ENCODE measurements at places on chromosomes 4 and X.

GRCh38 chrX:79147477-79147876, 3.0 kb downstream of the GPR174 start:
- DNase-seq = no peak

- DNase-seq = no peak
Measured at GRCh38 chr4:144507311-144508101, 138.4 kb upstream of the HHIP start.

DNA sequence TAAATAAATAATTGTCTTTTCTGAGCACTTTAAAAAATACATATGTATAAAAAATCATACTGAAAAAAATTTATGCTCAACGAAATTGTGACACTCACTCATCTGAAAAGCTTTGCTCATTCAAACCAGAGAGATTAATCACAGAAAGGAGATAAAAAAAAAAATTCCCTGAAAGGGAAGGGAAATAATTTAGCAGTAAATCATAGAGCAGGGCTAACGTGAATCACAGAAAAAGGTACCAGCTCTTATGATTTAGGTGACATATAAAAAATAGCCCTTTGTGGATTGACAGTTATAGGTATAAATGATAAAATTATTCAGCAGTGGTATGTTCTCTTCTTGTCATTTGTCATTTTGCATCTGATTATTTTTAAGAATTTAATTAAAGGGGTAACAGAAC, 552.7 kb upstream of the TENM3 start:
- DNase-seq = no peak

- DNase-seq = no peak
Measured at GRCh38 chrX:151031391-151031975, 48.3 kb downstream of the HMGB3 start.

DNA sequence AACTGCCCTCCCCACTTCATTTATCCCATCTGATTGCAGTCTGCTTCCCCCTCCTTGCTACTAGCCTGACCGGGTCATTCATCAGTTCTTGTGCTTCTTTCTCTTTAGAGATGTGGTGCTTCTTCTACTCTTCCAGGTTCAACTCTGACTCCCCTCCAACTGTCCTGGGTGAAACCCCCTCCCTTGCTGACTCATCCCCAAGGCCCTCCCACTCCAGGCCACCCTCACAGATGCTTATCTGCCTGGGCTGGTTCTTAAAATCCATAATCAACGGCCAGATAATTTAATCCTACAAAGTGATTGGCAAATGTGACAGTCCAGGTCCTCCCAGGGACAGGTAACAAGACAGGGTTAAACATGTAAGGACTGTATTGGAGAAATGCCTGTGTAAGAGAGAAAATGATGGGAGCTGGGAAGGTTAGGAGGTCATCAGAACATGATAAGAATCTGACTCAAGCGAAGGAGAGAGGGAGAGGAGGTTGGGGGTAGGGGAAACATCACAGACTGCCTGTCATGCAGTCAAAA, 182.8 kb upstream of the C1QTNF7 start:
- DNase-seq = no peak

DNA sequence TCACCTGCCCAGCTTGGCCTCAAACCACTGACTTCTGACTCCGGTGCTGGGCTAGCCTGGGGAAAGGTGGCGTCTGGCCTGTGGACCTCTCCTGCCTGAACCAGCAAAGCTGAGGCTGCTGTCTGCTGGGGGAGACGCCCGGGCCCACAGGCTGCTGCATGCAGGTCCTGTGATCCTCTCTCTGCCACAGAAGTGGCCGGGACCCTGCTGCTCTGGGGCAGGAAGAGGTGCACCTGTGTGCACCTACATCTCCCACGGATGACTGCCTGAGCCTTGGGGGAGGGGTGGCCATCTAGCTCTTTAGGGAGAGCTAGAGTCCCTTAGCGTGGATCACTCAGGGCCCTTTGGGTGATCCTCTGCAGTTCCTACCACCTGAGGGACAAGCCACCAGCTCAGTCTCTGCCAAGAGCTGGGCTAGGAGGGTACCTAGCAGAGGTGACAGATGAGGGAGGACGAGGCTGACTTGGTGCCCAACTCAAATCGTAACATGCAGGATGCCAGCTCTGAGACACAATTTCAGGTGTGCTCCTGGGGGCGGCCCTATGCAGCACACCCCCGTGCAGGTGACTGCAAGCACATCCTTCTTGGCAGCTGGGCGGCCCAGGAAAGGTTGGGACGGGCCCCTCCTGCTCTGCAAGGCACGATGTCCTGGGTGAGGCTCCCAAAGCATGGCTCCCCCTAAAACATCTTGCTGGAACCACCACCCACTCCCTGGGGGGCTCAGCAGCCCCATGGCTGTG, 22.5 kb downstream of the LETM1 start:
- DNase-seq = no peak

- no peak for DNase-seq
Measured at GRCh38 chr4:4637710-4638109, 95.9 kb upstream of the STX18 start.

DNA sequence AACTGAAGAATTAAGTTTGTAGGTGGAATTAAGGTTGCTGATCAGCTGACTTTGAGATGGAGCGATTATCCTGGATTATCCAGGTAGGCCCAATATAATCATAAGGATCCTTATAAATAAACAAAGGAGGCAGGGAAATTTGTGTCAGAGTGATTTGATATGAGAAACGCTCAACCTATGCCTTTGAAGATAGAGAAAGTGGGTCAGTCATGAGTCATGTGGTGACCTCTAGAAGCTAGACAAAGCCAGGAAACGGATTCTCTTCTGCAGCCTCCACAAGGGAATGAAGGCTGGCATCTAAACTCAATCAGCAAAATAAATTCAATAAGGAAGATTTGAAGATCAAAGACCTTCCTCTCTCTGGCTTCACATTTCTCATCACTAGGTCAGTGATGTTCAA, 41.5 kb upstream of the SMIM10 start:
- no peak for DNase-seq

GRCh38 chrX:119040432-119040831, 32.4 kb upstream of the CT47C1 start:
- DNase-seq = no peak

- peak; percentile 62 for DNase-seq
Measured at GRCh38 chrX:74925225-74926088, at the start of gene NEXMIF. TSS of gene NEXMIF (minus strand) at chrX:74925452.

DNA sequence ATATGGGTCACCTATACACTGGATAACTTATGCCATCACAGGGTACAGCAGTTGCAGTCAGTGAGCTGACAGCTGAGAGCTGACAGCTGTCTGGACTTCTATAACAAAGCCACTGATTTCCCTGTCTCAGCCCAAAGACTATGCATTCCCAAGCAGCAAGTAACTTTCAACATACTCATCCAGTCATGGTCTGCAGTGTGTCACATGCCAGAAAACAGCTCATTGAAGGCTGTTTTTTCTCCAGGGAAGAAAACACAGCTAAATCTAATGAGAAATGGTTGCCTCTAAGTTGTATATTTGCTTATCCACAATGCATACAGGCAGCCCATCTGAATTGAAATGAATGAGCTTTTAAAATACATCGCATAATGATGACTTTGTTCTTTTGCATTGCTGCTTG, 6.3 kb downstream of the KIAA1210 start:
- DNase-seq = no peak

DNA sequence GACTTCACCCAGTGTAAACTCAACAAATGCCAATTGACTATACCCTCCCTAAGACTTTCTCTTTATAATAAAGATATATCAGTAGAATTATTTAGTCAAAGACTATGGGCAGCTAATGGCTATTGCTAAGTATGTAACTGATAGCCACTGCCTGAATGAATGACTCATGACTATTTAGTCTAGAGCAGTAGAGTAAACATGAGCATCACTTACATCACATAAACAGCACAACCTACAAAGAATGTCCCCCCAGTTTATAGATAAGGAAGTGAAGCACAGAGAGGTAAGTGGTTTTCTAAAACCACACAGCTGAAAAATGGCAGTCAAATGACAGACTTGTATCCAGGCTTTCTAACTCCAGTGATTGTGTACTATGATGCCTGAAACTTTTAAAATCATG, 507.0 kb downstream of the PPARGC1A start:
- DNase-seq = no peak

DNA sequence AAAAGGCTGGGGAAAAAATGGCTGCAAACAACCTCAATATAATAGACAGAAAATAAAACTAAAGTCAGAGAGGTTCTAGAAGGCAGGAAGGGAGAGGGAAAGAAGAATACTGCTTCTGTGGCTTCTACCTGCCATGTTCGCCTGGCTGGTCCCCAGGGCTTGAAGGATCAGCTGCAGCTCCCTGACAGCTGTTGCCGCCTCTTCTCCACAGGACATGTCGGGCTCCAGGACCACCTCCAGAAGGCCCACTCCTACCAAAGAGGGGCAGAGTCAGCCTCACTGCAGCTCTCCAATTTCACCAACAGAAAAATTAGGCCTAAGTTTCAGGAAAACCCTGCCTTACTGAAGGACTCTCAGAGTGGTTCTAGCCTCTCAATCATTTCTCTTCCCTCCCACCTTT, 44.9 kb downstream of the GATB start:
- peak; percentile 14 for DNase-seq

DNA sequence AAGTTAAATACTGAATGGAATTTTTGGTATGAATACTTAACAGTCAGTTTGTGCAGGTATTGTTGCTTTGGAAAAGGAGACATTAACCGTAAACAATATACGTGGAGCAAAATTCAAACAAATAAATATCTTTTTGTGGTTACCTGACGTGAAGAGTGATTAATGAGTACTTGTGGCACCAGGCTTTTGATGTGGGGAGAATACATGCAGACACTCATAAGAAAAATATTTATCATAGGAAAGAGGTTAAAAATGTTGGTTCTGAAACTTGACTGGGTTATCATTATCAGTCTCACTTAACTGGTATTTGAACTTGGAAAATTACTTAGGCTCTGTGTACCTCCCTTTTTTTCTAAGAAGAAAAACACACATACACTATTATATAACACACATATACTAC, 136.4 kb upstream of the NDST4 start:
- no peak for DNase-seq

DNA sequence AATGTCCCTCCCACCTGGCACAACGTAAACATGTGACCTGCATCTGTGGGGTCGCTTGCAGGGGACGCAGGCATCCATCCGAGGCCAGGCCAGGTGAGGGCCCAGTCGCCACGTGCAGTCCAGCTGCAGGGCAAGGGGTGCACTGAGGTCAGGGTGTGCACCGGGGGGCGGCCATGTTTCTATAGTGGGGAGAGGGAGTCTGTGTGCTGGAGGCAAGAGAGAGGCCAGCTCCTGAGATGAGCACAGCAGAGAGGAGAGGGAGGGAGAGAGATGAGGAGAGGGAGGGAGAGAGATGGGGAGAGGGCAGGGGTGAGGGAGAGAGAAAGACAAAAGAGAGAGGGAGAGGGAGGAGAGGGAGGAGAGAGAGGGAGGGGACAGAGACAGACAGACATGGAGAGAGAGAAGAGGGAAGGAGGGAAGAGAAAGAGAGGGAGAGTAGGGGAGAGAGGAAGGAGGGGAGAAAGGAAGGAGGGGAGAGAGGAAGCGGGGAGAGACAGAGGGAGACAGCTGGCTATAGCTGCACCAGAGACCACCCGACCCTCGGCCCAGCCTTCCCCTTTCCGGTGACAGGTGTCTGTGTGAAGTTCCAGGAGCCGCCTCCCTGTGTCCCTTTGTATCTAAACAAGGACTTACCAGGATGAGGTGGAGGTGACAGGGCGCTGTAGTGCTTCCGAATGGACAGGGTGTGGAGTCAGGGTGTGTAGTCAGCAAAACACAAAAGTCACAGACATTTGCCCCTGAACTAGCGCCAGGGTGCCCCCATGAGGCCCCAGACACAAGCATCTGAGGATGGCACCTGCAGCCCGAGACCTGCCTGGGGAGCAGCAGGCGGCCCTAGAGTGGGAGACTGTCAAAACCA, 68.7 kb downstream of the ADRA2C start:
- DNase-seq = no peak

- DNase-seq = no peak
Measured at GRCh38 chr4:55768291-55768690, 51.3 kb upstream of the EXOC1L start.

GRCh38 chr4:41432881-41433280, 105.1 kb upstream of the LIMCH1 start:
- DNase-seq = no peak

DNA sequence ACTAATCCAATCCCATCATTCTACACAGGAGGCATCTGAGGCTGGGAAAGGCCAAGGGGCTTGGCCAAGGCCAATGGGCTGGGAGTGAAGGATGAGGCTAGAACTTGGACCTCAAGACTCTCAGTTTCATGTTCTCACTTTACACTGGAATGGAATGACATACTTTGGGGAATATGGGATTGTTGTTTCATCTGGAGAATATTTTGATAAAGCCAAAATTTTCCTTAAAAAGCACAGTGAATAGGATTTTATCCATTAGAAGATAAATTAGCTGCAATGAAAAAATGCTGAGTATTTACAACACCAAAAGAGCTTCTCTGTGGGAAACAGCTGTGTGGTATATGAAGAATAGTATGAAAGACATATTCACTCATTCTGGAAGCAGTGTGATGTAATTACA, 29.3 kb downstream of the SMIM20 start:
- no peak for DNase-seq

DNA sequence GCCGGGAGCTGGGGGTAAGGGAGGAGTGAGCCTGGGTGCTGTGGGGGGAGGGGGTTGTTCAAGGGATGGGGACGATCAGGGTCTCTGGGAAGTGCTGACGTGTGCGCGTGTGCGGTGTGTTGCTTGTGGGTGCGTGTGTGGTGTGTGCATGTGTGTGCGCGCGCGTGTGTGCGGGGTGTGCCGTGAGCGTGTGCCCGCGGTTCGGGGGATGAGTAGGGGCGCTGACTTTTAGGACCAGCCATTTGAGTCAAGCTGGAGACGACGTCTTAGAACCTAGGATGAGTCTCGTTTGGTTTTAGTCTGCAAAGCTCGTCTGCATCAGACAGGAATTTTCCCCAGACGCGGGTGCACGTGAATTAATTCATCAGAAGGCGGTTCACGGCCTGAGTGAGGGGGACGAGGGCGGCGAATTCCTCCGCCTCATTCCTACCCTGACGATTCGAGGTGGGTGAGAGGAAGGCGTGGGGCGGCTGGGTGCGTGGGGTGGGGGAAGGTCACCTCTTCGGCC, 950 bp upstream of the TMEM271 start:
- DNase-seq = peak; percentile 34

DNA sequence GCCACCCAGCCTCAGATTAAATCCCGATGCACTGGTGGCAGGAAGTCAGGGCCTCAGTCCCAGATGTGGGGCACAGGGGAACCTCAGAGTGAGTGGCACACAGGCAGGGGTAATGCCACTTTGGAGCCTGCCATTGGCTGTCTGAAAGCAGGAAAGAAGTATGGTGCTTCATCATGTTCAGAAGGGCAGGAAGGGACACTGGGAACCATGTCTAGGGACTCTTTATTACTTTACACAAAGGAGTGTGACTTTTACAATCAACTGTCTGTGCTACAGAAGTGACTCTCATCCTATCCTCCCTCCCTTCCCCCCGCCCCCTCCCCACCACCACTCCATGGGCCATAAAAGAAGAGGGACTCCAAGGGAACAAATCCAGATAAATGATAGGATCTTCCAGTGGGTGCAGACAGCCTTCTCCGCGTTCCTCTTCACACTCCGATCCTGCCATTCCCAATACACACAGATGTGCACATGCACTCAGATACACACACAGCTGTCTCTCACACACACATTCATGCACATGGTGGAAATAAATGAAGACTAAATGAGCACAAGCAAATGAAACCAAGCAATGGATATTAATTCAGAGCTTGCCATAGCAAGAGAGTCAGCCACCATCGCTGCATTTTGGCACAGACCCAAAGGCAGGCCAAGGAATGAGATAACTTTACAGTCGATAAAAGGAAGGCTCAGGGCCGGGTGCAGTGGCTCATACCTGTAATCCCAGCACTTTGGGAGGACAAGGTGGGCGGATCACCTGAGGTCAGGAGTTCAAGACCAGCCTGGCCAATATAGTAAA, 2.5 kb upstream of the TMEM154 start:
- no peak for DNase-seq

Data from NCI-H146 (cell line).